Hematopoietic multipotent progenitor cell treated with erythropoietin and hydrocortisone succinate and interleukin-3 and kit ligand, for 8 days (in vitro differentiated cells): ENCODE measurements at places on chromosomes 3 and 15.

GRCh38 chr3:71057526-71057894, 526.0 kb downstream of the FOXP1 start:
- no peak for DNase-seq

DNA sequence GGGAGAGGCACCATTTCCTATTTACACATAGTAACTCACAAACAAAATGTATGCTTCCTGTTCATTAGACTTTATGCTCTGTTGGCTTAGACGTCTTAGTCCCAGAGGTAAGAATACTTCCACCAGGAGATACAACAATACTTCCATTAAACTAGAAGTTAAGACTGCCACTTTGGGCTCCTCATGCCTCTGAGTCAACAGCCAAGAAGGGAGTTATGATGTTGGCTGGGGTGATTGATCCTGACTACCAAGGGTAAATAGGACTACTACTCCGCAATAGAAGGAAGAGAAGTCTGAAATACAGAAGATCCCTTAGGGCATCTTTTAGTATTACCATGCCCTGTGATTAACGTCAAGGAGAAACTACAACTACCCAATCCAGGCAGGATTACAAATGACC, 43.5 kb upstream of the ABI3BP start:
- no peak for DNase-seq

GRCh38 chr3:171261487-171261886, 198.7 kb downstream of the TNIK start:
- DNase-seq = no peak

GRCh38 chr15:30065025-30065801, 17.5 kb upstream of the GOLGA8J start:
- DNase-seq = no peak

- no peak for DNase-seq
Measured at GRCh38 chr3:155958676-155959075, 88.2 kb downstream of the GMPS start.

DNA sequence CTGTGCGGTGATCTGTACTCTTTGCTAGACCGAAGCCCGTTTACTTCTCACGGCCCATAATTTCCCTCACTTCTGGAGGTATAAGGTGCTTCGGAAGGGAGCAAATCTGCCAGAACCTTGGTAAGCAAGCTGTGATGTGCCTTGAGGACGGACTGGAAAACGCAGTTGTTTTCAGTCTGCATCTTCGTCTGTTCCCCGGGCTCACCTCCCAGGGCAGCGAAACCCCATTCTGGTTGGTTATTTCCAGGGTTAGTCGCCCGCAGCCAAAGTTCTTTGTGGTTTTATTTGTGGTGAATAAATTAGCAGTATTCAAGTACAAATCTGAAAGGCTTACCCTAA, 401 bp downstream of the RAMAC start:
- DNase-seq = peak; percentile 39

DNA sequence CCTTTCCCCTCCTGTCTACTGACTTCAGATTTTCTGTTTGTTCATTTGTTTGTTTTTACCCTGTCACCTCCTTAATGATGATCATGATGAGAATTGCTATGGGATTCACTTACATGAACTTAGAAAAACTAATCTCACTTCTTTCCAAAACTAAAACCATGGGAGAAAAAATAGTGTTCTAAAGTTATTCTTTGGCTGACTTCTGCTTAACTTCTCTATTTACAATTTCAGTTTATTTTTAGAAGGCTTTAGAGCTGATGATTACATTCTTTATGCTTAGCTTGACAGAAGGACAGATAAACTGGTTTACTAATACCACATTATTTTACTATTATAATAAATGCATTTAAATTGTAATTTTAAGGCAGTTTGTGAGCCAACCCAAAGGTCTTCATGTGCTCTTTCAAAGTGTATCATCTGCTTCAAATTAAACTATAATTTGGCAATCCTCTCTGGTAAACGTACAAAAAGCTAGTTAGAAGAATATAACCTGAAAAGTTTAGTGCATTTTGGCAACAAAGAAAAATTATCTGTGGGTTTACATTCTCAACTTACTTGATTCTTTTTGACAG, 676.8 kb upstream of the UBE2E2 start:
- no peak for DNase-seq

DNA sequence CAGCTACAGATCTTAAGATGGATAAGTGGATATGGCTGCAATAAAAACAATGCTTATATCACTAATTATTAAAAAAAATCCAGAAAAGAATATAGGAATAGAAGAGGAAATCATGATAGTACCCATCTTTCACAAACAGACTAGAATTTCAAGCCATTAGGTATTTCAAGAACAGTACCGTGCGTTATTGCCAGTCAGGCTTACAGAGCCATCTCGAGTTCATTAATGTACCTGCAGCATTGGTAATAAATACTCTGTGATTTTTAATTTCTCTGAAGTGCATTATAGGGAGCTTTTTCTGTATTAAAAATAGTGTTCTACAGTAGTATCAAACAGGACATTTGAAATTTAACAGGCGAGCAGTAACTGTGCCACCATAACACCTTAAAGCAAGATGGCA, 35.7 kb downstream of the ST3GAL6 start:
- no peak for DNase-seq

DNA sequence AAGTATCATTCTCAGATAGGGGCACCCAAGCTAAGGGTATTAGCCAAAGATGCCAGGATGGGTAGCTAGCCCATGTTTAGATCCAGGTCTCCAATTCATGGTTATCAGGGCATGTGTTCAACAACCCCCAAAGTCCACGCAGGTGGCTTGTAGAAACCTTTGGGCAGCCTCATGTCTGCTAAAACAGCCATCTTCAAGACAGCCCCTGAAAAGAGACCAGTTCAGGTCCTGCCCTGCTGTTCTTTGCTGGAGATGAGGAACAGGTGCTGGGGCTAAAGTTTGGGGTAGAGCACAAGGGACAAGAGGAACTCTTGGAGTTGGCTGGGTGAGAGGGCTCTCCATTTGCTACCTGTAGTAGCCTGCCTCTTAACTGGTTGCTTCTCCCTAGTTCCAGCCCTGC, 4.6 kb downstream of the PPM1M start:
- DNase-seq = no peak

GRCh38 chr3:128490915-128491690, 1.9 kb downstream of the GATA2 start:
- DNase-seq = peak; percentile 34

- DNase-seq = no peak
Measured at GRCh38 chr3:106140431-106140830, 271.6 kb upstream of the CBLB start.

GRCh38 chr15:40763801-40764628, at the start of gene GCHFR:
Gene GCHFR (plus strand): TSS chr15:40764068. CDS start chr15:40764181, 113 bp downstream.
- DNase-seq = peak; percentile 69
